Activated T-helper 17 cell treated with anti-CD3 and anti-CD28 coated beads, Interleukin-2, amount 50 U/mL, for 72 hours (primary cell): ENCODE measurements at places on chromosomes 3 and 15. TPM values are rescaled to one million over a fixed set of nuclear protein-coding genes. Genes with fewer than 3 reads are reported as not detected.

Gene GATM
- 1.7 TPM for total RNA-seq

Gene SH2D7
- total RNA-seq: not detected

Gene KIF15
- 25.3 TPM for total RNA-seq

GRCh38 chr15:66912441-66912840 lies 153.0 kb upstream of the SMAD3 start:
- ATAC-seq: no peak

GRCh38 chr3:15769256-15769915 lies 28.4 kb downstream of the ANKRD28 start:
- no peak for ATAC-seq

GRCh38 chr3:124890573-124891190 lies 3.5 kb upstream of the ITGB5 start:
- ATAC-seq: no peak
